ENCODE measurements at places on chromosomes 2 and 18.

DNA sequence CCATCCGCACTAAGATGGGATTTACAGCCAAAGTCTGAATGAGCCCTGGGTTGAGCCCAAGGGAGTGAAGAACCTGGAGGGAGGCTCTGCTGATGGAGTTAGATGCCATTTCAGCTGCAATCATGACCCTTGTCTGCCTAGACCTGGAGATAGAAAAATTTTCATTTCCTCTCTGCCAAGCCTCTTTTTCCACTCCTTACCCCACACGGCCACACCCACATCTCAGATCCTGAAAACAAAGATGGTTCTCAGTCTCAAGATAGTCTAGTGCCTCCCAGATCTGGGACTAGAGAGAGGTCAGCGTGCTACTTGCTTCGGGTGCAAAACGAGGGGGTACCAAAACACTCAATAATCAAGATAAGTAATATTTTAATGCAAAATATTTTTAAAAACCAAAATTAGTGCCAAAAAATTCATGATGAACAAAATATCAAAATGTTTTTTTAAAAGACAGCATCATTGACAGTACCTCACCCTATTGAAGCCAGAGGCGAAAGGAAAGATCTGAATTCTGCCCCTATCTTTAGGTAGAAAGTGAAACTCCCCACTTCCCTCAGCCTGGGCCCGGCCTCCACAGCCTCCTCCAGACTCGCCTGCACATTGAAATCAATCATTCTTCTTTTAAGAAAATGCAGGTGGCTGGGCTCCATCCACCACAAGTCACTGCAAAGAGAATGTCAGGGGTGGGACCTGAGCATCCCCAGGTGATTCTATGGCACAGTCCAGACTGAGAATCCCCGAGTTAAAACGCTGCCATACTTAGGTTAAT lies 57.8 kb upstream of the GPR45 start:
- no peak for DNase-seq

GRCh38 chr2:30078521-30078920 lies 68.3 kb upstream of the YPEL5 start:
- DNase-seq, result no peak

DNA sequence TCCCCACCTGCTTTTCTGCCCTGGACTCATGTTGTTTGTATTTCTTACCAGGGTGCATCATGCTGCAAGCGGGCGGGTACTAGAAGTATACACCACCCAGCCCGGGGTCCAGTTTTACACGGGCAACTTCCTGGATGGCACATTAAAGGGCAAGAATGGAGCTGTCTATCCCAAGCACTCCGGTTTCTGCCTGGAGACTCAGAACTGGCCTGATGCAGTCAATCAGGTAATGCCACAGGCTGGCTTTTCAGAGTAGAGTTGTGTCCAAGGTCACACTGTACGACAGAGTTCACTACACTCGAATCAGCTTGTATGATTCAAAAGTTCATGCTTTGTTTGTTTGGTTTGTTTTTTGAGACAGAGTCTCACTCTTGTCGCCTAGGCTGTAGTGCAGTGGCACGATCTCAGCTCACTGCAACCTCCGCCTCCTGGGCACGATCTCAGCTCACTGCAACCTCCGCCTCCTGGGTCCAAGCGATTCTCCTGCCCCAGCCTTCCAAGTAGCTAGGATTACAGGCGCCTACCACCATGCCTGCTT lies 19.4 kb downstream of the SRSF7 start:
- no peak for DNase-seq

DNA sequence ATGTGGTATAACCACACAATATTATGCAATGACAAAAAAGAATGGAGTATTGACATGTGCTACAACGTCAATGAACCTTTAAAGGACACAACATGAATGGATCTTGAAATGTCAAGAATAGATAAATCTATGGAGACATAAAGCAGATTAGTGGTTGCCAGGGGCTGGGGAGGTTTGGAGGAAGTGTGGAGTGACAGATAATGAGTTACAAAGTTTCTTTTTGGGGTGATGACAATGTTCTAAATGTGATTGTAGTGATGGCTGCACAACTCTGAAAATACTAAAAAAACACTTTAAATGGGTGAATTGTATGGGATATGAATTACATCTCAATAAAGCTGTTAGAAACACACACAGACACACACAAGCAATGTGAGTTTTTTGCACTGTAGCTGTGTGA lies 37.4 kb upstream of the C1D start:
- no peak for DNase-seq

DNA sequence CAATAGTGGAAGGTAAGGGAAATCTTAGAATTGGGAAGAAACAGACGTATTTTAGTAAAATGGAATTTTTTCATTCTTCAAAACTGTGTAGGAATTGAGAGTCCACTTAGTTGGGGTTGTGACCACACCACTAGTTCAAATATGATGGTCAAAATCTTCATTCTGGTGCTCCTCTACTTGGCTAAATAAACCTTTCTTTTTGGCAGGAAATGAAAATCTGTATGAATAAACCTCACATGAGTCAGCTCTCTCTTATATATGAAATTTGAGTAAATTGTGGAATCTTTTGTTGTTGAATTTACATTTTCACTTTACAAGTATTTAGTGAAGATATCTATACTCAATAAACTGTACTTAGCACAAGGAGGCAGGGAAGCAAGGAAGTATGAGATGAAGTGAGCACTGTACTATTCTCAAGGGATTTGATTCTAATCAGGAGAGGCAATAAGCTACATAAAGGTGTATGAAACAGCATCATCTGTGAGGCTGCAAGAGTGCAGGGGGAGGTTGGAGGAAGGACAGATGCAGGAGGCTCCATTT lies 20.5 kb downstream of the IL18R1 start:
- DNase-seq, result no peak

GRCh38 chr2:5851410-5851809 lies 159.2 kb downstream of the SOX11 start:
- DNase-seq, result no peak

DNA sequence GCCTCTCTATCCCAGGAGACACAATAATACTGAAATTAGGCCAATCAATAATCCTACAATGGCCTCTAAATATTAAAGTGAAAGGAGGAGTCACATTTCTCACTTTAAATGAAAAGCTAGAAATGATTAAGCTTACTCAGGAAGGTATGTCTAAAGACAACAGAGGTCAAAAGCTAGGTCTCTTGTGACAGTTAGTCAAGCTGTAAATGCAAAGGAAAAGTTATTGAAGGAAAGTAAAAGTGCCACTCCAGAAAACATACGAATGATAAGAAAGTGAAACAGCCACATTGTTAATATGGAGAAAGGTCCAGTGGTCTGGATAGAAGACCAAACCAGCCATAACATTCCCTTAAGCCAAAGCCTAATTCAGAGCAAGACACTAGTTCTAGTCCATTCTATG lies 9.5 kb downstream of the SESTD1 start:
- DNase-seq, result no peak

- DNase-seq, result no peak
These were observed 69.5 kb downstream of the ARL4C start for GRCh38 chr2:234427081-234428061.

Measured in stimulated activated CD4-positive, alpha-beta T cell treated with anti-CD3 and anti-CD28 coated beads, Interleukin-1b, Interleukin-23, amount 100 ng/mL, for 1 hour (primary cell).